ENCODE measurements at places on chromosomes 7 and 10.

GRCh38 chr7:22419488-22419887 lies 62.5 kb upstream of the RAPGEF5 start:
- DNase-seq, result no peak

GRCh38 chr10:71090330-71090729 lies 122.0 kb upstream of the UNC5B start:
- no peak for DNase-seq

GRCh38 chr10:47362199-47362598 lies 14.0 kb downstream of the RBP3 start:
- DNase-seq, result no peak

DNA sequence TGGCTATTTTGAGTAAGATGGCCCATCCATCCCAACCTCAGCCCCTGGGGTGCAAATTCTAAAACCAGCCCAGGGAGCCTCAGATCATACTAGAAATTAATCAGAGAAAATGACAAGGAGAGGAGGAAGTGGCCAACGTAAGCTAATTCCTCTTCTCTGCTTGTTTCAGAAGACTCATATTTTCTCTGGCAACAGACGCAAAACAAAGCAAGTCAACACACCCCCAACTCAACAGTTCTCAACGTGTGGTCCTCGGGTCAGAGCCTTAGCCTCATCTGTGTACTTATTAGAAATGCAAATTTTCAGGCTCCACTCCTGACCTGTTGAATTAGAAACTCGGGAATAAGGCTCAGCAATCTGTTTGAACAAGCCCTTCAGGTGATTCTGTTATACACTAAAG lies 413.9 kb upstream of the AUTS2 start:
- DNase-seq, result no peak

DNA sequence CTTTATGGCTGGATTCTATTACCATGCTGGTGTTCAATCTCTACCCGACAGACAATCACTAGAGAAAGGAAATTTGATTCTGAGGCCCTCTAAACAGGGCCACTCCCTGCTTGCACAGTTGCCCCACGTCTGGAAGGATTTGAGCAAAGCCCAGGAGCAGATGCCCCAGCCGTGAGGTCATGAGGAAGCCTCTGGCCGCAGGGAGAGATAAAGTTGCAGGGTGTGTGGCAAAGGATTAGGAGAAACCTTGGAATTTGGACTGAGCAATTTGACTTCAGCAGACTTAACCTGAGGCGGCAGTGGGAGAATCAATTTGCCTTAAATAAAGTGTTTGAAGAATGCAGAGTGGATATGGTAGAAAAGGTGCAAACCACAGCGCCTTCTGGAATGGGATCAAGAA lies 40.2 kb upstream of the KLF6 start:
- peak; percentile 92 for DNase-seq

- DNase-seq, result peak; percentile 57
Observed at GRCh38 chr10:12902135-12902572, 99.4 kb downstream of the CCDC3 start.

GRCh38 chr10:49183596-49184542 lies 4.3 kb downstream of the TMEM273 start:
- no peak for DNase-seq

DNA sequence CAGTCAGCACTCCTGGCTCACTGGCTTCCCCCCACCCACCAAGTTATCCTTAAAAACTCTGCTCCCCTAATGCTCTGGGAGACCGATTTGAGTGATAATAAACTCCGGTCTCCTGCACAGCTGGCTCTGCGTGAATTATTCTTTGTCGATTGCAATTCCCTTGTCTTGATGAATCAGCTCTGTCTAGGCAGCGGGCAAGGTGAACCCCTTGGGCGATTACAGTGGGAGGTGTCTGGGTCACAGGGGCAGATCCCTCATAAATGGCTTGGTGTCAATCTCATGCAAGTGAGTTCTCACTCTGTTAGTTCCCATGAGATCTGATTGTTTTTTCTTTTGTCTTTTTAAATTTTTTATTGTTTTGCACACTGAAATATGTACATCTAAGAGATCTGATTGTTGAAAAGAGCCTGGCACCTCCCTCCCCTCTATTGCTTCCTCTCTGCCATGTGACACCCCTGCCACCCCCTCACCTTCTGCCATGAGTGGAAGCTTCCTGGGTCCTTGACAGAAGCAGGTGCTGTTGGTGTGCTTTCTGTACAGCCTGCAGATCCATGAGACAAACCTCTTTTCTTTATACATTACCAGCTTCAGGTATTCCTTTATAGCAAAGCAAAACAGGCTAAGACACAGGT lies 20.5 kb downstream of the OTUD1 start:
- no peak for DNase-seq

- no peak for DNase-seq
Observed at GRCh38 chr7:148230296-148230695, 360.3 kb upstream of the C7orf33 start.

DNA sequence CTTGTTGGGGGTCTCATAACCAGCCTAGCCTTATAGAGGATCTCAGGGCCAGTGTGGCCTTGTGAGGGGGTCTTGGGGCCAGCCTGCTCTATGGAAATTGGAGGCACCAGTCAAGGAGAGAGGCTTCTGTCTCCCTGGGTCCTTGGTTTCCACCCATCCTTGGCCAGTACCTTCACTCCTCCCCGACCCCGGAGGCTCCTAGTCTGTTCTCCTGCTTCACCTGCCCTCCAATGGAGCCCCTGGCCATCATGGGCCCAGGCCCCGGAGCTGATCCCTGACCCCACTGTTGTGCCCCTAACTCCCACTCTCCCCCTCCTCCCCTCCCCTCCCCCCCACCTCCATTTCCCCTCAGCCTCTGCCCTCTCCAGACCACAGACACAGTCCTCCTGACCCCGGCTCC lies 29.7 kb downstream of the RASGEF1A start:
- no peak for DNase-seq

DNA sequence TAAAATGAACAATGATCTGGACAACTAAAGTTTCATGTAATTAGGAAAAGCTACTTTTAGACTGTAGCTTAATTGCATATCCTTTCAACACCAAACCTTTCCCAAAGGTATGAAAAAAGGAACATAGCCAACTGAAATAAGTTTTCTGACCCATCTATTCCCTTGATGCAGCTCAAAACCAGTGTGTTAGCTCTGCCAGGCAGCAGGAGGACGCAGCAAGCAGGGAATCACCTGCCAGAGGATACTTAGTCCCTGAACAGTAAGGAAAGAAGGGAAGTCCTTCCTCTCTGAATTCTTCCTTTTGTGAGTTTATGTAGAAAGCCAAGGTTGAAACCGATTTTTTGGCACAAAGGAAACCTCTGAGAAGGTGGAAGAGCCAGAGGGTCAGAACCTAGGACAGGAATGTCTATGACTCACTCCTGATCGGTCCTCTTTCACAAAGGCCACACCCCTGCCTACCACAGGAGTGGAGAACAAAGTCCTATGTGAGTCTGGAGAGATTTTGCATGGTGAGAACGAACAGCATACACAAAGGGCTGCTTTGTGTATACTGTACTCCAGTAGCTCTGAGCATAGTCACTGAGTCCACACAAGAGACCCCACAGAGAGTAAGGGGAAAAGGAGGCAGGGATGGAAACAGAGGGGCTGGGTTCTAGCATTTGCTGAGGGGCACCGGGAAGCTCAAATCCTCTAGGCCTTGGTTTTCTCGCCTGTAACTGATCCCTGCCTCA lies 68.8 kb upstream of the GSDME start:
- peak; percentile 94 for DNase-seq

GRCh38 chr7:33781796-33782195 lies 123.5 kb upstream of the BMPER start:
- no peak for DNase-seq

DNA sequence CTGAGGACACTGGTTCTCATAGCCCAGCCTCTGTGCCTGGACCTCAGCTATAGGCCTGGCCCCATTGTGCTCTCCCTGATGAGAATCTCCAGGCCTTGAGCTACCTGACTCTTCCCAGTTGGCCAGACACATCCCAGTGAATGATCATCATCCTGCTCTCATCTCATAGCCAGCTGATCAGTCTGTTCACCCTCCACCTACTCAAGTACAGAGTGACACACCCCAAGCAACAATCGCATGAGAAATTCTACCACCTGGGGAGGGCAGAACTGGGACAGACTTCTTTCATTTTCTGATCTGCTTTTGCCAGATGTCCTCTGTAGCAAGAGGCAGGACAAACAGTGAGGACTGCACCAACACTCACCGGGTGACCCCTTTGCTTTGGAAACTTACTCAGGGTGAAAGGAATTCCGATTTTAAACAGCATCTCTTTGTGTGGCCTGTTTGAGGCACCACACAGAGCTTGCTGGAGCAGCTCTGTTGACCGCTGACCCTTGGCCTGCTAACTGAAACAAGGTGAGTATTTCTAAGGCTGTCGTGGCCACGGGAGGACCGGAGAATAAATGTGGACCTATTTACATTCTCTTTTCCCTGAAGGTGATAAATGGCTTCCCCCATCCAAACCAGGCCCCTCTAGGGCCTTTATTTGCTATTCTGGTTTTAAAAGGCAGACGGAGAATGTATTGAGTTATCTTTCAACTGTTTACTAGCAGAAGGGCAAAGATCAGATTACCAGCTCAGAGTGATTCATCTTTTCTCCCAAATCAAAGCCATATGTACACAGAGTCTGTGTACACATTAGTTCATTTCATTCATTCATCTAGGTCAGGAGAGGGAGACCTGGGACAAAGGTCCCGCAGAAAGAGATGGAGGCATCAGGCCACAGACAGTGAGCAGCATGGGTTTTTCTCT lies 181.4 kb upstream of the TNS3 start:
- peak; percentile 89 for DNase-seq

GRCh38 chr10:30412901-30413300 lies 21.1 kb upstream of the MAP3K8 start:
- DNase-seq, result no peak

DNA sequence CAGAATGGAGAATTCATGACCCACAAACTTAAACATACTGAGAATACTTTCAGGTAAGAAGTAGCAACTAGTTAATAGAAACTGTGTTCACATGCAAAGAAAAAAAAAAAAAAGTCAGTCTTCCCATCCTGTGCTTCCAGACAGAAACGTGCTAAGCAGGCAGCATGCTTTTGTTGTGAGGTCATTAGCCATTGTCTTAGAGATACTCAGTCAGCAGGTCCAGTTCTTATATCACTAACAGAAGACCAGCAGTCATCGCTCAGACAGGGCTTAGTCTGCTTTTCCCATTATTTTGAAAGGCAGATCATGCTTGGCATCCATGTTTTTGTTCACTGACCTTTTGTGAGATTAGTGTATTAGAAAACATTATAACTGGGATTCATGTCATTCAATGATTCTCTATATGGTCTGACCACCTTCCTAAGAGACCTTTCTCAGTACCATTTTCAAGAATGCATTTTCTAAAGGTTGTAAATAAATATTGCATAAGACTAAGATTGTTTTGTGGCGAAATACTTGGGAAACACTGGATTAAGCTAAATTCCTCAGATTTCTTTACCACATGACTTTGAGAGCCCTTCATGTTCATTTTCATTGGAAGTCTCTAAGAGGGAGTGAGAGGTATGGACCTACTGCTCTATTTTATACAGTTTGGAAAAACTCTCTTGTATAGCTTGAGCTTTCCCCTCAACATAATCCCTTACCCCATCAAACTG lies 45.0 kb upstream of the AGBL3 start:
- peak; percentile 84 for DNase-seq

DNA sequence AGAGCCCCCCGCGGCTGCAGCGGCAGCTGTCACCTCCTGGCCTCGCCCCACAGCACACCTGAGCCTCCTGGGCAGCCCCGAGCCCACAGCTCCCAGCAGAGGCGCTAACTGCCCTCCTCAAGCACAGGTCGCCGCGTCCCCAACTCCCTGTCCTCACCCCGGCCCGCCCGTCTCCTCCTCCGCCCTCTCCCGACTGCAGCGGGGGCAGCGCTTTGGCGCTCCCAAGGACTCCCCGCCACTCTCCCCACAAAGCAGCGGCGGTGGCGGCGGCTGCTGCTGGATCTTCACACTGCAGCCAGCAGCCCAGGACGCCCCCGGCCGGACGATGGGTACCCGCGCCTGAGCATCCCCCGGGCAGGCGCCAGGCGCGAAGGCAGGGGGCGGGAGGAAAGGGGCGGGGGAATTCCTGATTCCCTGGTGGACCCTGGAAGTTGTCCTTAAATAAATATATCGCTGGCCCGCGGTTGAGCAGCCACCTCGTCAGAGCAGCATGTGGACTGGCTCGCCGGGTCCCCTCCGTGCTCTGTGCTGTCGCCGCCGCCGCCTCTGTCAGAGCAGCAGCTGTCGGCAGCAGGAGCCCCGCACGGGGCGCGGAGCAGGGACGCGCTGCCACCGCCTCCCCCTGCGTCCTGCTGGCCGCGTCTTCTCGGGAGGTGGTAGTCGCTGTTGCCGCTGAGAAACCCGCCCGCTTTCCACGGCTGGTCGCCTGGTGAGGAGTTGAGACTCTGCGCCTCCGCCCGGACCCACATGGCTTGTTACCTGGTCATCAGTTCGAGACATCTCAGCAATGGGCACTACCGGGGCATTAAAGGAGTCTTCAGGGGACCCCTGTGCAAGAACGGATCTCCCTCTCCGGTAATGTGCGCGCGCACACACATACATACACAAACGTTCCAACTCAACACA lies at the start of gene ZNF804B:
Gene ZNF804B, plus strand, starts transcription at position 471 of the 906 bp plus-strand sequence. Its CDS starts 277 bp downstream, at position 748.
- no peak for DNase-seq

DNA sequence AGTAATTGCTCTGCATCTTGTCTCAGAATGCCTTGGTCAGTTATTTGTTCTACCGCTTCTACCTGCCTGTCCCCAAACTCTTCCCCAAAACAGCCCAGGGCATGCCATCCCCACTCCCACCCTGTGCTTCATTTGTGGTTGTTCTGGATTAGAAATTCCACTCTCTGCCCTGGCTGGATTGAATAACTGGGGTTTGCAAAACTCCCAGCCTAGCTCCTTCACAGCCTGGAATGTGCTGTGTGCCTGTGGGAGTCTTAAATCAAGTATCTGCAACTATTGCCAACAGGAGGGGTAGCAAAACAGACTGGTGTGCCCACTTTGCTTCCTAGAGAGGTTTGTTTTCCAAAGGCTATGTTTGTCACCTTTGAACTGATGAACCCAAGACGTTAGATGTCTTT lies 24.2 kb downstream of the TSPAN15 start:
- no peak for DNase-seq

DNA sequence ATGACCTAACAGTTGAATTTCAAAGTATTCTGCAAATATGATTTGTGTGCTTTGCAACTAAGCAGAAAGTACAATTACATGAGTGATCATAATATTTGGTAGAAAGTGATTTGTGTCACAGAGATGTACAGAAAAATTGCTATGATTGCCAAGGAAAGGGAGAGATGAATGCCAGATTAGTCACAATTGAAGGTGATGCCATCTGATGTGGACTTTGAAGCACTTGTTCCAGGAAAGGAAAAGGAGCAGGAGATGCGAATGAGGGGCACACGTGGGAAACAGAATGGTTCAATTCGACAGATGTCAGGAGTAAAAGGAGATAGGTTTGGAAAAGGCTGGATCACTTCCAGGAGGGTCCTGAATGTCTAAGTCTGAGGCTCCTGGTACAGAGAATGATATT lies 153.1 kb upstream of the LAMB4 start:
- DNase-seq, result no peak
